ENCODE measurements at places on chromosomes 3 and 15.

- no peak for DNase-seq
Observed at GRCh38 chr3:84946240-84946639, 12.5 kb upstream of the CADM2 start.

- DNase-seq = no peak
Observed at GRCh38 chr3:66021731-66022131, 17.0 kb downstream of the MAGI1 start.

DNA sequence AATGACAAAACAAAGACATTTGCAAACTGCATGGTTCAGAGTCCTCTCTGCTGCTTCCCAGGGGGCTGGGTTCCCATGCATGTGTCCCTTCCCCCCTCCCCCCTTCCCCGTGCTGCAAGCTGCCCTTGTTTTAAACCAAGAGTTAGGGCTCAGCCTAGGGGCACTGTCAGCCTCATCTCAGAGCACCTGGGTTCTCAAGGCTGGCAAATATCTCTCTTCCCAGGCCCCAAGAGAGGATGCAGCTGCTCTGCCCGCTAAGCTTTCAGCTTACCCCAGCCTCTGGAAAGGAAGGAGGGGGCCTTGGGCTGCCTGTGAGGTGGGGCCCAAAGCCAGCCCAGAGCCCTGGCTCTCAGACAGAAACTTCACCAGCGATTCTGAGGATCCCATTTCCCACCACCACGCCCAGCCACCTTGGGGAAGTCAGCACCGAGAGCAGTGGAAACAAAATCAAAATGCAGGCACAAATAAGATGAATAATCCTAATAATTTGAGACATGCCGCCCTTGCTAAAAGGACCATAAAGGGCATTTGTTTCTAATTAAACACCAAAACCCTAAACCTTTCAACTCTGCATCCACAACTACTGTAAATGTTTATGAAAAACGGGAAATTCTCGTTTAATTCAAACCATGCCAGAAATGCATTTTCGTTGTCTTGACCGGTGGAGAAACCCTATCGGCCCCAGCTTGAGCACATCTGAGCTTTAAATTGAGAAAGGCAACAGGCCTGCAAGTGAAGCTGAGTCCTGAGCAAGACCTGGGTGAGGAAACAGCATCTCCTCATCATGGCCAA, 67.7 kb upstream of the WNT5A start:
- no peak for DNase-seq

- DNase-seq = no peak
Observed at GRCh38 chr3:73080216-73080966, 18.9 kb downstream of the EBLN2 start.

- no peak for DNase-seq
Observed at GRCh38 chr3:146322216-146322817, 71.4 kb upstream of the PLSCR4 start.

DNA sequence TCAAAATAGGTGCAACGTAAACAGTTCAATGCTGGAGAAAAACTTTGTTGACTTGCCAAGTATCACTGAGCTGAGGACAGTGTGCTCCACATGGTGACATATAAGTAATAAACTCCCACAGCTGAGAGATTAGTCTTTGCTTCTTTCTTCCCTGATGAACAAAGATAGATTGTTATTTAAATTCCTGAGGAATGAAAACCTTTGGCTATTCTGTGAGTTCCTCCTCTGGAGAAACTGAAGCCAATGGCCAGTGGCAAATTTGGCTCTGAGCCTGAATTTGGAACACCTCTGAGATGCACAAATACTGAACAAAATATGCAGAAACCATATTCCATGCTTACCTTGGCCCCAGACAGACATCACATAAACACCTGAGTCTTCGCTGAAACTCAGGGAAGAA, 63.3 kb downstream of the RPL22L1 start:
- DNase-seq = no peak

DNA sequence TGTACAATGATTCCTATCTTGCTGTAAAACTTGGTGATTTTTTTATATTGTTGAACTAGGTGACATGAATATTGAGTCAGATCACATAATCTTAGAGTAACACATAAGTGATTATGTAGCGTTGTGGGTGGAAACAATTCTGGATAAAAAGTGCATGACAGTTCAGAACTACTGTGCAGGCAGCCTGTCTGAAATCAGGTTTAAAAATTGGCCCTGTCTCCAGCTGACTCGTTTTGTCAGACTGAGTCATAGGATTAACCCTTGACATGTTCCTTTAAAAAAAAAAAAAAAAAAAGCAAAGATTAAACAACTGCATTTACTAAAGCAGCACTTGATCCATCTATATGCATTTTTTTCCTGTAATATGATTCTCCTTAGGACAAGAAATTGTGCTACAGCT, 160.0 kb upstream of the CGNL1 start:
- no peak for DNase-seq

DNA sequence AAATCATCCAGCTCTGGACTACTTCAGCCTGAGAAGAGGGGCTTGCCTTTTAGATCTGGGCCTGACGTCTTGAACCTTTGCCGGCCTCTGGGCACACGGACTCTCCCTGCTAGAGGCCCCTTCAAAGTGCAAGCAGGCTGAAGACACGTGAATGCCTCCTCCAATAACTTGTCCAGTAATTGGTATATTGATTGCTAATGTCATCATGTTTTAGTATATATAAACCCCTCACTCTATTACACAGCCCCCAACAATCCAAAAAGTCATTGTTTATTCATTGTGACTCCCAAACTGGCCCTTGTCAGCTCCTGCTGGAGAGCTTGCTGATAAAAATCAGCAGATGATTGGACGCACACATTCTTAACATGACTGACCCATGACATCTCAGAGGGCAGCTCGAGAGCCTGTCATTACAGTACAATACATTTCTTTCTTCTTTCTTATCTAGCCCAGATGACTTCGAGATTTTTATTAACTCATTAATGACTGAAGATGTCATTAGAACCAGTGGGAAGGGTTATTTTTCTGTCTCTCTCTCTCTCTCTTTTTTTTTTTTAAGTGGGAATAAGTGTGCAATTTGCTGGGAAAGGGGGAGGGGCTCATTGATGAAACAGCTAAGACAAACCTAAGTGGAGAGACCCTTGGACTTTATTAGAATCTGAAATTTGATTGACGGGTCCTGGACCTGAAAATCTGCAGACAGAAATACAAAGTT, 65.5 kb upstream of the NR2F2 start:
- DNase-seq = no peak

- DNase-seq = no peak
Observed at GRCh38 chr3:156551261-156551660, 3.7 kb downstream of the SSR3 start.

- no peak for DNase-seq
Observed at GRCh38 chr15:74906067-74906449, 593 bp downstream of the FAM219B start.

- no peak for DNase-seq
Observed at GRCh38 chr15:75151214-75152128, 50.2 kb upstream of the C15orf39 start.
